ENCODE measurements at places on chromosomes 2 and 18.

GRCh38 chr2:192157776-192158175 is 37.0 kb downstream of the TMEFF2 start:
- no peak for DNase-seq

GRCh38 chr2:98514096-98514639 is 69.5 kb downstream of the INPP4A start:
- DNase-seq, result no peak

GRCh38 chr2:10709290-10709939 is 12.0 kb upstream of the ATP6V1C2 start:
- DNase-seq, result no peak

DNA sequence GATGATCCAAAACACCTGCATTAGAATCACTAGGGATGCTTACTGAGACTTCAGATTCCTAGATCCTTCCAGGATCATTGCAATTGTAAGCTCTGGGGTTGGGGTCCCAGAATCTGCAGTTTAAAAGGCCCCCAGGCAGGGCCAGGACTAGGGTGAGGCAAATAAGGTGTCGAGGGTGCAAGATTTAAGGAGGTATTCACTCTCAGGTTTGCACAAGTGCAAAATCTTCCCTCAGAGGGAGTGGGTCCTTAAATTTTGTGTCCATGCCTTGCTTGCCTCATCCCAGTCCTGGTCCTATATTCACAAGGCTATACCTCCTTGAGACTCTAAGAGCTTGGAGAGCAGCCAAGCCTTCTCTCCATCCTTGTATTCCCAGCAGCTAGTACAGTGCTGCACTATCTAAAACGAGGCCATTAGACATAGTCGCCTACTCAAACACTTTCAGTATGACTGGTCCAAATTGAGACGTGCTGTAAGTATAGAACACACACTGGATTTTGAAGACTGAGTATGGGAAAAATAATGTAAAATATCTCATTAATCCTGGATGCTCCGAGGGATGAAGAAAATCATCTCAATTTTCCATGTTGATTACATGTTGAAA is 31.6 kb upstream of the MREG start:
- no peak for DNase-seq

DNA sequence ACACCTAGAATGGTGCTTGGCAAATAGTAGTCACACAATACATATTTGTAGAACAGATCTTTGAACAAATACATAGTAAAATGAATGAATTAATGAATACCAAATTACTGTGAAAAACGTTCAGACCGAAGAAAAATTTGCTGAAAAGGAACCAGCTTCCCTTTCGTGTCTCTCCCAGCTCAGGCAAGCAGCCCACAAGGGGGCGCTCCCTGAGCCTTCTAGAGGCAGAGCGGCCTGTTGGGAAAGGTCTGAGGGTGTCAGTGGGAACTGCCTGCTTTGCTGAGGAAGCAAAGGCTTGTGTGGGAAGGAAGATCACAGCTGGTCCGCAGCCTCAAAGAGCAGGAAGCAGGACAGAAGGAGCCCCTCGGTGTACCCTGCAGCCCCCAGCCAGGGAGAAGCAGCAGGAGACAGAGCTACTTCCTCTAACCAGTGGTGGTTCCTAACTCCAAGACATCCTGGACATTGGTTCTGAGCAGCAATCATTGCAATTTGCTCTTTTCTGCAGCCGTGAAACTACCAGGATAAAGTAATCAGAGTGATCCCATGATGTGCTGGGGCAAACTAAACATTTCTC is 231.1 kb downstream of the ANKRD30B start:
- DNase-seq, result no peak

- DNase-seq, result no peak
Measured at GRCh38 chr2:61117534-61117933, 44.5 kb upstream of the C2orf74 start.

GRCh38 chr2:12857891-12858290 is 141.2 kb downstream of the TRIB2 start:
- DNase-seq, result no peak

DNA sequence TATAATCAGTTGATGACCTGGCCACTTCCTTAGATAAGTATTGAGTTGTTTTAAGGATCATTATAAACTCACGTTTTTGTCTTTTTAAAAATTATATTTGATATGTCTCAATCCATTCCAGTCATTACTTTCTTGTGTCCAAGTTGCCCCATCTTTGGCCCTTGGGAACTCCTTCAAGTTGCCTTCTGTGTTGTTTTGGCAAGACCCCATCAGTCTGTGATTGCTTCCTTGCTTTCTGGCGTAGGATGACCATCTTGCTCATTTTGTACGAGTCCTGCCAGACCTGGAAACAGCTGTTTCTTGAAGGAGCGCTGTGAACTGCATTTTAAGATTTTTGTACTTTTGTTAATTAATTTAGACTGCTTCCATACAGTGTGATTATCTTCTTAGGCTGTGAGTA is 68.9 kb upstream of the ITM2C start:
- no peak for DNase-seq

DNA sequence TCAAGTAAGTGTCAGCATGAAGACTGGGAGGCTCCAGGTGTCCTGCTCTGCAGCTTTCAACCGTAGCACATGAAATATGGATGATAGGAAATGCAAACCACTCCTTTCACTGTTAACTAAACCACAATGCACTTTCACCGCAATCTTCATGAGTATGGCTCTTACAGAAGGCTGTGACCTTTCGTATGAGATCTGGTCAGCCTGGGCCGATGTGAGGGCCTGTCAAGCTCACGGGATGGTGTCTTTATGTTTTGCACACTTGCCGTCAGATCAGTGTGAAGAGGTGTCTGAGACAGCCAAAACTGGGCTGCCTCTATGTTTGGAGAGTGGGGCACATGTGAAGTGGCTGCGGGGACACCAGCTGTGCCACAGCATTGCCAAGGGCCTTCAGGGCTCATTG is 62.8 kb upstream of the AFF3 start:
- no peak for DNase-seq

GRCh38 chr2:230981704-230982103 is 14.2 kb upstream of the SPATA3 start:
- DNase-seq, result no peak

- DNase-seq, result no peak
Measured at GRCh38 chr2:24720310-24720709, 72.9 kb downstream of the PTRHD1 start.

GRCh38 chr2:140586379-140586778 is 1544.4 kb downstream of the LRP1B start:
- no peak for DNase-seq

- no peak for DNase-seq
Measured at GRCh38 chr2:54673501-54673998, 49.9 kb upstream of the EML6 start.

DNA sequence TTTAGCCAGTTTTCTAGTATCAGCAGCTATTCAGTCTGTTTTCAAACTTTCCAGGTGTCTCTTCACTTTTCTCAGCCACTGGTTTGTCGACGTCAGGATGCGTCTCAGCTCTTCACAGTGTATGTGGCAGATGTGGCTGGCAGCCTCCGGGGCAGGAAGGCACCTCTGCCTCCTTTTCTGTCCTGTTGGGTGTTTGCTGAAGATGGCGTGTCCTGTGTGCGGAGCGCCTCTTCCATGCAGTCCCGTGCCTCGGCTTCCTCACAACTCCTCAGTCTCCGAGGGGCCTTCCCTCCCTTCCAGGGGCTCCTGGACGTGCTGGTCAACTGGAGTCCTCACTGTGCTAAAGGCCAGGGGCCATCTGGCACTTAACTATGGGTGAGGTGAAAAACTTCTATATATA is 65.4 kb upstream of the PXDN start:
- no peak for DNase-seq

DNA sequence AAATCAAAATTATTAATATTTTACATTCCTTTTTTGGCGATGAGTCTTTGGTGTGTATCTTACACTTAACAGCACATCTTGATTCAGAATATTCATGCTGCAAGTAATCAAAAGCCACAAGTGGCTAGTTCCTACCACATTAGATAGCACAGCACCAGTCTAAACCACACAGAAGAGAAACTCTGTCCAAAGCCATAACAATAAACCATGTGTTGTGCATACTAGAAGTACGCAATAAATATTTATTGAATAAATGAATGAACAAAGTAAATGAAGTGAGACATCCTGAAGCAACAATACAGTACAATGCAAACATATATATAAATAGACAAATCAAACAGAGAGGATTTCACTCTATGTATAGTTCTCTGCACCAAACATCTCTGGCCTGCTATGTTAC is 287.3 kb downstream of the EXOC6B start:
- no peak for DNase-seq

GRCh38 chr18:55139836-55140235 is 180.6 kb upstream of the CCDC68 start:
- DNase-seq, result no peak

DNA sequence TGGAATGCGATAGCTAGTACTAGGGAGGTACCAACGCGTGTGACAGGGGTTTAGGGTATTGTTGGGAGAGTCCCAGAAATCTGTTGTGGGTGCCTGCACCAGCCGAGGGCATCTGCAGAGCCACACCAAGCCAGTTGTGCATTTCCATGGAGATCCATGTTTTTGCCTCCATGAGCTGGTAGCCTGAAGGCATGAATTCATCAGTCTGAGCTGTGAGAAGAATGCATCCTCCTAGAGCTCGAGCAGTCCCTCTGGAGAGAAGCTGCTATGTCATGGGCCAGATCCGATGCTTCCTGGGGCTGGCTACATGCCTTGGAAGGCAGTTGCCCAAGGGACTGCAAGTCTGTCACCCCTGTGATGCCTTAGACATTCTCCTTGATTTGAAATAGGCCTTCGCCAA is 57.9 kb downstream of the LIPG start:
- no peak for DNase-seq

- DNase-seq, result no peak
Measured at GRCh38 chr2:41495050-41495449, 552.8 kb upstream of the PKDCC start.

GRCh38 chr2:64440843-64441242 is 13.1 kb upstream of the LGALSL start:
- no peak for DNase-seq

DNA sequence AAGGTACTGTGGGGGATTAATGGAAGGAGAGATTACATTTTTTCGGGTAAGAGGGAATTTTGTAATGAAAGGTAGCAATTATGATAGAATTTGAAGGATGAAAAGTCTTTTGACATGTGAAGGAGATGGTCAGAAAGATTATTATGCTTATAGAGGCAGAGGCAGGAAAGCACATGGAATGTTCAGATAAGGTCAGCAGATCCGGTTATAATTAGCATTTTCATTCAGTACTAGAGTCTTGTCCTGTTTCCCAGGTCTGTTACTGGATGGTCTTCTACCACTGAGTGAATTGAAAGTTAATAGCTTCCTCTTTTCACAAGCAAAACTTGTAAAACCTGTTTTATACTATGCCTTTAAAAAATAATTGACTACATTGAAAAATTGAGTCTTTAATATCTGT is 116.9 kb downstream of the PHLPP1 start:
- DNase-seq, result no peak

GRCh38 chr2:86274918-86275275 is 62.5 kb downstream of the REEP1 start:
- no peak for DNase-seq

DNA sequence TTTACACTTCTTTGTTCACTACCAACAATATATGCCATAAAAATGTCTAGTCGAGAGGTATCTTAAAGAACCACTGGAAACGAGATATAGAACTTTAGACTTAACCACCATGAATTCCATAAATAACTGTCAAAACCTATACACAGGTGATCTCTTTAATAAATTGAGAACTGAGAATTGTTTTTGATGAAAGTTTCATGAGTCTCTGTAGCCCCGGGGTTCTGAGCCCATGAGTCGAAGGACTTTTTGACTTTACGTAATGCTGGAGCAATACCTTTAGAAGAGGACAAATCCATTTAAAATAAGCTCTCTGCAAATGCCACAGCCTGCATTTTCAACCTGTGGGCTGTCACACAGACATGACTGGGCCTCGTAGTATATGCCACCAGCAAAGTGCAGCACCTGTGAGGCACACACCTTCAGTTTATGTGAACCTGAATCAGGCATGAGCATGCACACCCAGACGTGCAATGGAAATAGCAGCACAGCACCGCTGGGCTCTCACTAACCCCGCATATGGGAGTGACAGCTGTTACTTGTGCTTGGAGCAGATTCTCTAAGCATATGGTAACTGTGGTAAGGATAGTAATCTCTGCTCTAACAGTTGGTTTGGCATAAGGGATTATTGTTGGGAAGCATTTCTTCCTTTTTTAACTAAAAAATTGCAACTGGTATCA is 383.2 kb downstream of the SOCS6 start:
- no peak for DNase-seq

GRCh38 chr2:215717501-215718381 is 281.9 kb upstream of the FN1 start:
- DNase-seq, result no peak

GRCh38 chr2:105714141-105714540 is 30.6 kb upstream of the NCK2 start:
- no peak for DNase-seq

- DNase-seq, result no peak
Measured at GRCh38 chr2:129004940-129005490, 686.3 kb upstream of the HS6ST1 start.

All from cerebellar nuclear complex (tissue), 1 donor.